DMS79 treated with DMSO at 0.1 percent for 48 hours (cell line): ENCODE measurements at places on chromosomes 11 and 22.

DNA sequence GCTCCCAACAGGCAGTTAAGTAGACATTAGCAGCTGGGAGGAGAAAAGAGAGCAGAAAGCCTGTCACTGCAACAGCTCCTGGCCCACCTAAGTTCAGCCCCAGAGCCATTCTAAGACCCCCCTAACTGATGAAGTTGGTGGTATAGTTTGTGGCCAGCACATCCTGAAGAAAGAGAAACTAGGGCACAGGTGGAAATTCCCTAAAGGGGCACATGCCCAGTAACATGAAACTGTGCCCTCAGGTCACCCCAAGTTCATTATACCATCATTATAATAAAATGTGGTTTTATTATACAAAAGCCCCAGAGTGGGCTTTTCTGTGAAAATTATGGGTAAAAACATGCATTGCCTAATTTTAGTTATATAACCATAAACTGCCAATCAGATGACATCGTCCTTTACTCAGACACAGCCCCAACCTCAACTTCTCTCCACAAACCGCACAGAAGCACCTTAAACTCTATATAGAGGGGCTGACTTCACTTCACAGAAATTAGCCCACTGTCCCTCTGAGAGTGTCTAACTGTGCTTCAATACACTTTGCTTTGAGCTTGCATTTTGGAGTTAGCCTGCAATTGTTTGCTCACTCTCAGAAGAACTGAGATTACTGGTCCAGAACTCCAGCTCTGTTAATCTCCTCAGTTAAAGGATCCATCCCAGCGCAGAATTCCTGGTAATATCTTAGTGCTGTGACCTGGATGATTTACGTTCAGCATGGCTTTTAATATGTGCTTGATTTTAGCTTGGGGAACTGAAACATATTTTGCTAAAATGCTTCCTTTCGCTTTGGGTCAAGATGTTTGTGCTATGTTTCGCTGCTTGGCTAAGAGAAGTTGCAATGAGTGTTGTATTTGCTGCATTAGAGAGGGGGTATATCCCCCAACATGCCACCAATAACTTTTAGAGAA is 1.8 kb upstream of the APOL3 start:
- no peak for DNase-seq

DNA sequence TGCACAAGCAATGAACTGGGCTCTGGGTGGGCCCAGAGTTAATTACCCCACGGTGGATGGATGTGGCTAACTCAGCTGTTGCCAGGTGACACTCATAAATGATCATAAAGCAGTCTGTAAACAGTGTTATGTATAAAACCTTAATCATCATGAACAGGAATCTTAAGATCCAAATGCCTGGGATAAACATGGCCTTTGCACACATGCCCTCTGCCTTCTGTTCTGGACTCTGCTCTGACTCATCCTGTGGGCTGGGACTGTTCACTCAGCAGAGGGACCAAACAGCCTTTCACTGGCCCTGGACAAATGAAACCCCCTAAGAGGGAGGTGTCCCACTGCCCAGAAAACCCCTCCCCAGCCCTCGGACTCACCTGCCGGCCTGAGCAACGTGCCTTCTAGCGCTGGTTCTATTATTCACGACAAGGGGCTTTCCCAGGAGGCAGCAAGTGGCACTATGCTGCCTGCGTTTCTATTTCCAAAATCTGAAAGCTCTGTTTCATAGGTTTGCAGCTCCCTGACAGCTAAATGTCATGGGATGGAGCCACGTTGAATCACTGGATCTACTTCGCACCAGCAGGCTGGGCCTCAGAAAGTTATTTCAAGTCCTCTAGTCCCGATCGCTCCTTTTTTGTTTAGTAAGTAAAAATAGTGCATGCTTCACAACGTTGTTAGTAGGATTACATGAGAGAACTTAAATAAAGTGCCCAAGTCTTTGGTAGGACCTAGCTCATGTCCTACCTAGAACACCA is 53.0 kb downstream of the LARGE1 start:
- no peak for DNase-seq

GRCh38 chr11:37505406-37505805 is 907.4 kb upstream of the RAG2 start:
- no peak for DNase-seq

- no peak for DNase-seq
Observed at GRCh38 chr11:96062134-96062533, 138.2 kb upstream of the MTMR2 start.

DNA sequence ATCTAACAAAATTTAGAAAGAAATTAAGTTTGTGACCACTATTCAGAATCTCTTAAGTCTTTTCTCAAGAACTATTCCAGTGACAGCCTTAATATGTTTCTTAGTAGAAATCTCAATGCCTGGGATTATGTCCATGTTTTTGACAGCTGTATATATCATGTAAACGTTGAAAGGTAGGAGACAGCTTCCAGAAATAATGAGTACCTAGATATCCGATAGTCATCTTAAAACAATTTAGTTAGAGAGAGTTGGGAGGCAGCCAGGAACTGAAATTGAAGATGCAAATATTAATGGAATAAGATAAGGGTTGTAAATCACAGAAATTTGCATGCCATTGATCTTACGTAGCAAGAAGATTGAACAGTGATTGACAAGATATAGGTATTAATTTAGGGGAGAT is 955.2 kb downstream of the JRKL start:
- no peak for DNase-seq

DNA sequence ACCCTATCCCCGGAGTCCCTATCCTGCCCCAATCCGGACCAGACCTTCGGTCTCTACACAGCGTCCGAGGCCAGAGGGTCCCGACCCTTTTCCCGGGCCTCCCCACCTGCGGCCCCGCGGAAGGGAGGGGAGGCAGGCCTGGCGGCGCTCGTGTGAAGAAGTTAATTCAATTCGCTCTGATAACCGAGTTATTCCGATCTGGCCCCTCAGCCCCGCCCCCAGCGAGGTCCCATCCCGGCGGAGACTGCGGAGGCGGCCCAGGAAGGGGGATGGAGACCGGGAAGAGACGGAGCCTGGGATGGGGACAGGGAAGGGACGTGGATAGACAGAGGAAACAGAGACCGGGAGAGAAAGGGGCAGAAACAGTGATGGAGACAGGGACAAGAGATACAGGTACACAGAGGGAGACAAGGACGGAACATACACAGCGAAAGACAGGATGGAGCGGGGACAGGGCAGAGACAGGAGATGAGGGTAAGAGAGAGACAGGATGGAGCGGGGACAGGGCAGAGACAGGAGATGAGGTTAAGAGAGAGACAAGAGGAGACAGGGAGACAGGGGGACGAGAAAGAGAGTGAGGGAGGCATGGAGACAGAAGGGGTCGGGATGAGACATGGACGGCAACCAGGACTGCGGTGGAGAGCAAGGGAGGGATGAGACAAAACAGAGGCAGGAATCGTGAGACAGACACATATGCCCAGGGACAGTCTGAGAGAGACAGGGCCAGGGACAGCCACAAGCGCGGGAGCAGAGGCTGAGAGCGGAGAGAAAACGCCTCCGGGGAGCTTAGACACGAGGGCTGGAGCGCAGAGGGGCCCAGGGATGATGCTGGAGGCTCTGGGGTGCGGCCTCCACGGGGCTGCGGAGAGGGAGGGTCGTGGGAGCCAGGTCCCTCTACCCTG is 636 bp upstream of the PHOX2A start:
- DNase-seq, result no peak
